ENCODE measurements at places on chromosomes 2 and 18.

DNA sequence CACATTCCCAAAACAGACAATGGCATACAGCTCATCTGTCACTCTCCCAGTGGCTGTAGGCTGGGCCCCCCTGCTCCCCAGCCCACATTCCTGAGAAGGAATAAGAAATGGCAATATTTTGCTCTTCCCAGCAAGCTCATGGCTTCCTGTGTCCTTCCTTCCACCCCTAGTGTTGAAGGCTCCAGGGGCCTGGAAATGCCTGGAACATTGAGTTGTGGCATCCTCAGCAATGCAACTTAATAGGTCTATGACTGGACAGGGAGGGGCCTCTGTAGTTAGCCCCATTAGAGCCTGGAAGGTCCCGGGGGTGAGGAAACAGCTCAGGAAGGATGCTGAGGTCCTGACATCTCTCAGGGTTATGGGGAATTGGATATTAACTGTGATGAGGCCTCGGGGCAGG, 3.3 kb downstream of the KIF3C start:
- no peak for DNase-seq

- DNase-seq, result no peak
These were observed 7.9 kb upstream of the LBH start for GRCh38 chr2:30223413-30223874.

DNA sequence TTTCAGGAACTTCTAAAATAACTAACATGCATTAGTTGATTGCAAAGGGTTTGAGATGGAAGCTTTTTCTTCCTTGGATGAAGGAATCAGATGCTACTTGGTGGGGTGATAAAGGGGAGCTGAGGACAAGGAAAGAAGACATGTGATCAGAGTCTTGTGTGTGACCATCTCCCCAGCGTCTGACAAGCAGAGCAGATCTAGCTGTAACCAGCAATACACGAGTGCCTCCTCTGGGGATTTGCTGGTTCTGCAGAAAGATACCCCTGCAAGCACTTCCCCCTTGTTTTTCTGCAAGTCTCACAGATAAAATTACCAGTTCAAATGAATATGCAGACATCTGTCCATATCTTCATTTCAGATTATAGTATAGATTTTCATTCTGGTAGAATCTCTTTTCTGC, 2.7 kb downstream of the CDH7 start:
- DNase-seq, result peak; percentile 31

GRCh38 chr2:45883603-45884000, 232.1 kb downstream of the PRKCE start:
- no peak for DNase-seq

DNA sequence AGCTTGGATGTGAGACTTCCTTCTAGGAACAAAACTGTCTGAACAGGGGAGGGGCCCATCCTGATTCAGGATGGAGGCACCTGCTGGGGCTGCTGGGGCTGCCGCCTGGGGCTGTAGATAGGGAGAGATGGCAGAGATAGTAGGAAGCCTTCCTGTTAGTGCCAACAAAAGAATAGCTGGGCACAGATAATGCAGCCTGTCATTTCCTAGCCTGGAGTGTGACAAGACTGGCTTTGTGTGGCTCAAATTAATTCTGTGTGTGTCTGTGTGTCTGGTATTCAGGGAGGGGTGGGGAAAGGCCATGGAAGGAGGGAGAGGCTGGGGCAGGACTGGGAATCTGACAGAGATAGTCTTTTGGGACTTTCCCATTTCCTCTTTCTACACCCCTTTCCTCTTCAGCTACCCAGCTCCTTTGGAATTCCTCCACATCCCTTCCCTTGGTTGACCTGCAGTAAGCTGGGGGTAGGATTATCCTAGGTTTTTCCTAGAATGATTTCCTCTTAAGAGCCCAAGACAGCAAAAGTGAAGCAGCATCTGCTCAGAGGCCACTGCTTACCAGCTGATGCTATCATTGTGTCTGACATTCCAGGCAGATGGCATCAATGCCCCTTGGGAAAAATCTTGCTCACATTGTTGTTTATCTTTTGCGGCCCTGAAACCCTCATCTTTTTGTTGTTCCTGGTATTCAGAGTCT, 144.9 kb upstream of the LHCGR start:
- DNase-seq, result no peak

All from iris pigment epithelial cell (primary cell).